ENCODE measurements at places on chromosomes 11 and 22.

DNA sequence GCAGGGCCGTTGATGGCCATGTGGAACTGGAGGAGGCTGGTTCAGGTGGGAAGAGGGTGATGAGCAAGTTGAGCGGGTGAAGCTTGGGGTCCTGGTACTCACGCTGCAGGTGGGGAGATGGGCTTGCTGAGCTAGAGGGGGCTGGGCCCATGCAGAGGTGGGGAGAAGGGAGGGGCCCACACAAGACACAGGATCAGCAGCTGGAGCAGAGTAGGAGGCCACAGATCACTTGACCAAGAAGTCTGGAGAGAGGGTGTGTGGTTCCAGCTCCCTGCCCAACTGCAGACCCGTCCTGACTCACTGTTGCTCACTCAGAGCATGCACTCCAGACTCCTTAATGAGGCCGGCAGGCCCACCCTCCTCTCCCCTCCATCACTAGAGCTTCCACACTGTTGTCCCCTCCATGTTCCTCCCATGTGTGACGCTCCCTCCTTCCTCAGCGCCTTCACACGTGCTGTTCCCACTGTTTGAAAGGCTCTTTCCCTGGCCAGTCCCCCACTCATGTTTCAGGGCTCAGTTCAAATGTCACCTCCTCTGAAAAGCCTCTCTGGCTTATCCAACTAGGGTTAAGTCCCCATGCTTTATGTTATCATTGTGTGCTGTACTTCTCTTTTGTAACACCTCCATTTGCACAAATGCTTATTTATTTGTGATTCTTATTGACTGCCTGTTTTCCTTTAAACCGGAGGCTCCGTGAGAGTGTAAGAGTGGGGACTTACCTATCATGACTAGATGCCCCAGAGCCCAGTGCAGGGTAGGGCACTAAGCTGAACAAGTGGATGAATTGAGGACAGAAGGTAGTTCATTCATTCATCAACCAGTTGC lies 2.3 kb downstream of the CCDC86 start:
- no peak for DNase-seq

DNA sequence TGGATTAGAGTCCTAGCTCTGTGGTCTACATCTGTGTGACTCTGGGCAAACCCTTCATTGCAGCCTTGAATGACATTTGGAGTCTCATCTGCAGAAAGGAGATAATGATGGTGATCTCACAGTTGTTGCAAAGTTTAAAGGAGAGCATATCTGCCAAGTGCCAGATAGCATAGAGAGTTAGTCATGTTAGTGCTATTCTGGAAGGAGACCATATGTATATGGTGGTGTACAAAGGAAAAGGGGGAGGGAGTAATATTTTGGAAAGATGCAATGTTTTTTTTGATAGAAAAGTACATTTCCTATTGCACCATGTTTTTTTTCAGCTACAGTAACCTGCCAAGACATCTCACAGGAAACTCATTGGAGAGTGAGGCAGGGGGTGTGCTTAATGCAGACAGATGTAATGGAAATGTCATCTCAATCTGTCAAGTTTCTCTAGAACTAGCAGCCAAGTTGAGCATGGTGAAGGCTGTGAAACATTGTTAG lies 92.1 kb upstream of the NARS2 start:
- no peak for DNase-seq

DNA sequence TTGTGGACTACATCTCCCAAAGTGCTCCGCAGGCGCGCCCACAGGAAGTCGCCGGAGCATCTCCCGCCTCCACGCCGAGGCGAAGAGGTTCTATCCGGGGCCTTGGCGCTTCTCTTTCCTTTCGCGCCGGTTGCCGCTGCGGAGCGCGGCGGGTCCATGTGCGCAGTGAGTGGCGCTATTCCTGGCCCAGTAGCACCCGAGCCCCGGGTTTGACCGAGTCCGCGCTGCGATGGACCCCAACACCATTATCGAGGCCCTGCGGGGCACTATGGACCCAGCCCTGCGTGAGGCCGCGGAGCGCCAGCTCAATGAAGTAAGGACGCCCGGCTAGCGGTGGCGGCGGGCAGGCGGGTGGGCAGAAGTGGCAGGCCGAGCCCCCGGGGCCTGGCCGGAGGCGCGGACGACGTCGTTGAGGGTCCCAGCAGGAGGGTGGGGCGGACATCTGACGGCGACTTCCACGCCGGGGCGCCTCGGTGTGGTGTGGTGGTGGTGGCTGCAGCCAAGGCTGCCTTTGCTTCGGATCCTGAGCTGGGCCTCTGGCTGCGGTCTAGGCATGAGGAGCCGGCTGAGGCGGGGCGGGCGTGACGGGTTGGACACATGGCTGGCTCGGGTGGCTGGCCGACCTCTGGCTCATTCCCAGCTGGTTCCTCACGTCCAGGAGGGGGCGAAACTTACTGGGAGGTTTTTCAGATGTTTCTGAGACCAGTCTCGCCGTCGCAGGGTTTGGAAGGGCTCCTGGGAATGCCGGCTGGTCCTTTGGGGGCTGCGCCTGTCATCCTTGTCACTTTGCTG lies at the start of gene IPO7:
TSS of gene IPO7 (plus strand) at position 118 of the 792 bp plus-strand sequence. CDS start at position 230, 112 bp downstream.
- DNase-seq: peak; percentile 98

DNA sequence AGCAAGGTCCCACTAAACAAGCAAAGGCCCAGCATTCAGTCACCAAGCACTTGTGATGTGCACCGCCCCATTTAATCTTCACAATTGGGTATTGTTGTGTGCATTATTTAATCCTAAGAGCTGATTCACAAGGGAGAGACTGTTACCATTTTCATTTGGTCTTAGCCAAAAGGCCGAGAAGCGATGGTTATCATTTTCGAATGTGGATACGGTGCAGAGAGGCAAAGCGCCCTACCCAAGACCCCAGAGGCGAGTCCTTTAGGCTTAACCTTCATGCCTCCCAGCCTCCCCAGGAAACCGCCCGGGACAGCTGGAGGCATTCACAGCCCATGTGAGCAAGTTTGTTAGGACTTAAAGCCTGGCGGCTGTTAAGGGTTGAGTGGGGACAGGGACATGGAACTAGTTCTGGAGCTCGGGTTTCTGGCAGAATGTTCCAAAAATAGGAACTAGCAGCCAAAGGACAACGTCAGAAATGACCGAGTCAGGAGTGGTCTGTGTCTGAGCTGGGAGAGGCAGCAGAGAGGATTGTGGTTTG lies 13.0 kb upstream of the UPK3A start:
- DNase-seq: peak; percentile 44

- no peak for DNase-seq
These were observed 86.7 kb upstream of the PRODH start for GRCh38 chr22:19022755-19023154.

DNA sequence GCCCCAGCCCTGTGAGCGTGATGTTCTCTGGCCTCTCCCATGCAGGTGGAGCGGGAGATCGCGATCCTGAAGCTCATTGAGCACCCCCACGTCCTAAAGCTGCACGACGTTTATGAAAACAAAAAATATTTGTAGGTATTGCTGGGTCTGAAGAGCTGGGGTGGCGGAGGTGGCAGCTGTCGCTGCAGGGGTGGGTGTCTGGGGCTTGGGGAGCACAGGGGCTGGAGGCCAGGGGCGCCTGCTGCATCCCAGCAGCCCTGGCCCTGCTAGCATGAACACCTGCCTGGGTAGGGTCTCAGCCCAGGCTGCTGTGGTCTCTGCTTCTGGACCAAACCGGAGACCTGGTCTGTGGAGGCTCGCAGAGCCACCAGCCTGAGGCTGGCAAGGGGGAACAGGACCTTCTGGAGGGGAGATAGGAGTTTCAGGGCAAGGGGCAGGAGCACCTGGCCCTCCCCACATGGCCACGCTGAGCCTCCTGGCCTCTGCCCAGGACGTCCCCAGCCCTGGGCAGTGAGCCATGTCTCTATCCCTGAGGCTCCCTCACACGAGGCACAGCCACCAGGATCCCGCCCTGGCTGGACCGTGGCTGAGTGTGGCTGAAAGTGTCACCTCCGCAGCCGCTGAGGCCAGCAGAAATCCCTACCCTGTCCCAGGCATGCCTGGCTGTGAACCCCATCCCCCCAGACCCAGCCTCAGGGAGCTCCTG lies 48.2 kb downstream of the MOB2 start:
- no peak for DNase-seq

GRCh38 chr22:28822930-28823551 lies 22.7 kb upstream of the XBP1 start:
- DNase-seq: peak; percentile 98

DNA sequence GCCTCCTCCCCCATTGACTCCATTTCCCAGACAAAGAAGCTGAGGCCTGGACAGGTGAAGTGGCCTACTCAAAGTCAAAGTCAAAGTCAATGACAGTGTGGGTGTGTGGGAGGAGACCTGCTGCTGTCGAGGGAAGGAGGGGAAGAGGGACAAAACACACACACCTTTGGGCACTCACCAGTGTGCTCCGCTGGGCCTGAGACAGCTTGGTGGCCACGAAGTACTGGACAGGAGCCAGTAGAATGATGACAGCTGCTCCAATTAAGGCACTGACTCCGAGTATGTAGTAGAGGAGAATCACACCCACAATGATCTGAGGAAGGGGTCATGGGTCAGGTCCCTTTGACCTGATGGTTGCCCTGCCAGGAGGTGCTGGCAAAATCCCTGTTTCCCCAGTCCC lies 33.6 kb downstream of the ABCC8 start:
- peak; percentile 38 for DNase-seq

- DNase-seq: no peak
These were observed 285.8 kb downstream of the SOX6 start for GRCh38 chr11:16070573-16070972.

DNA sequence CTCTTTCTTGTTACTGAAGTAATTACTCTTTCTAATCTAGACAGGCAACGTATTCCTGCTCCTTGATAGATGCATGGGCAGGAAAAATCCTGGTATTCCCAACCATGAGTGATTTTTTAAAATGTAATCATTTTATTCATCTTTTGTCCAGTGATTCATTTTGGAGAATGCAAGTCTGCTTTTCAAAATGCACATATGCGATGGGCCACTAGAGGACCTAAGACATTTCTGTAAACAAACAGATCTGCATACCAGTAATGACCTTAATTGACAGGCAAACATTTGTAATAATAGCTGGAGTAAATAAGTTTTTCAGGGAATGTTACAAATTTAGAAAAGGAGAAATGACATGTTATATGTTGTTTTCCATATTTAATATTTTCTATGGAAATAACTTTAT lies 1167.6 kb downstream of the JRKL start:
- peak; percentile 69 for DNase-seq

DNA sequence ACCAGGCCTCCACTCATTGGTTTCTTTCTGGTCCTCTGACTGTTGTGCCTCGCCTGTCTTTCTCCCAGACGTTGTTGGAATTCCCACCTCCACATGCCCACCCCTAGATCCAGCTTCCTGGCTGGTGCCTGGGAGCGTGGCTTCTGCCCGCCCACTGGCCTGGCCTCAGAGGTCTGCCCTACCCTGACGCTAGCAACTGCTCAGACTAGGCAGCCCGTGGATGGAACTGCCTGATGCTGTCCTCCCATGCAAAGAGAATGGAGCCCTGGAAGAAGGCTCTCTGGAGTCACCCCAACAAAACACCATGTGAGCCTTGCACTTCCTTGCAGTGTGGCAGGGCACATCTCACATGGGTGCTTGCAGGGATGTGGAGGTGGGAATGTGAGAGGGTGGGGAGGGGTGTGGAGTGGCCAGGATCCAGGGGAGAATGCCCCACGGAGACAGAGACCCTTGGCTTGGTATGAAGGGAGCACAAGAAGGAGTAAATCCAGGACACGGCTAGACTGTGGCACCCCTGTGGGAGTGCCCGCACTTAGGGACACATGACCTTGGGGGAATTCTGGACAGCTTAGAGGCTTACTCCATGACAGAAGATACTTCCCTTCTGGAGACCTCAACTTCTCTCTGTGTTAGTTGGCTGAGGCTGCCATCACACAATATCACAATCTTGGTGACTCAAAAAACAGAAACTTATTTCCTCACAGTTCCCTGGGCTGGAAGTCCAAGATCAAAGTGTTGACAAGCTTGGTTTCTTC lies 22.5 kb upstream of the ADA2 start:
- no peak for DNase-seq

DNA sequence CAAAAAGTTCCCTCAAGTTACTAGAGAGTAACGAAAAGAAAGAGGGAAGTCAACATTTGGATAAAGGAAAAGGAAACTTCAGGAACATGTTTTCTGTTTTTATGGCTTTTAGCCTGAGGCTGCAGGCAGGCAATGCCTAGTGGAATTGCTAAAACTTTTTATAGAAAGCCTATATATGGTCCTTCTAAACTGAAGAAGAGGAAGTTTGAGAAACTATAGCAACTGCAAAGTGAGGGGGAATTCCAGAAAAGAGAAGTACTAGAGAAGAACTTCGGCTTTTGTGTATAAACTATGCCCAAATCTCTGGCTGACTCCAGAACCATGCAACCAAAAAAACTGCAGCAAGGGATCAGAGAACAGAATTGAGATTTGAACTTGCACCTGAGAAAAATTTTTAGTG lies 74.3 kb upstream of the ARHGAP42 start:
- DNase-seq: no peak

DNA sequence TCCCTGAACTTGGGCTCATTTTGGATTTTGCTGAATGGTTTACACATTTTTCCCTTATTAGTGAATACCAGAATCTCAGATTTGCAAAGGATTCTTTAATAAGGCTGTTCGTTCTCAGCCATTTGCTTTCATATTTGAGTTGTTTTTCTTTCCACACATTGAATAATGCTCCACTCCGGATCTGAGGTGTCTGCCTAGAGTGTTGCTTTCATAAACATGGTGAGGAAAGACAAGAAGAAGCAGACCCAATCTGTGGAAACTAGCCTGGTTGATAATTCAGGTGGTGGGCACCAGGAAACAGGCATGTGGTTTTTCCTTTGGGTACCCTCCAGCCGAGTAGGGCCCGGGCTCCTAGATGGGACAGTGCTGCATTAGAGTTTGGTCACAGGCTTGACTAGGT lies 35.0 kb downstream of the LDLRAD3 start:
- no peak for DNase-seq

- peak; percentile 76 for DNase-seq
These were observed 1.7 kb downstream of the RASD2 start for GRCh38 chr22:35542157-35542938.

DNA sequence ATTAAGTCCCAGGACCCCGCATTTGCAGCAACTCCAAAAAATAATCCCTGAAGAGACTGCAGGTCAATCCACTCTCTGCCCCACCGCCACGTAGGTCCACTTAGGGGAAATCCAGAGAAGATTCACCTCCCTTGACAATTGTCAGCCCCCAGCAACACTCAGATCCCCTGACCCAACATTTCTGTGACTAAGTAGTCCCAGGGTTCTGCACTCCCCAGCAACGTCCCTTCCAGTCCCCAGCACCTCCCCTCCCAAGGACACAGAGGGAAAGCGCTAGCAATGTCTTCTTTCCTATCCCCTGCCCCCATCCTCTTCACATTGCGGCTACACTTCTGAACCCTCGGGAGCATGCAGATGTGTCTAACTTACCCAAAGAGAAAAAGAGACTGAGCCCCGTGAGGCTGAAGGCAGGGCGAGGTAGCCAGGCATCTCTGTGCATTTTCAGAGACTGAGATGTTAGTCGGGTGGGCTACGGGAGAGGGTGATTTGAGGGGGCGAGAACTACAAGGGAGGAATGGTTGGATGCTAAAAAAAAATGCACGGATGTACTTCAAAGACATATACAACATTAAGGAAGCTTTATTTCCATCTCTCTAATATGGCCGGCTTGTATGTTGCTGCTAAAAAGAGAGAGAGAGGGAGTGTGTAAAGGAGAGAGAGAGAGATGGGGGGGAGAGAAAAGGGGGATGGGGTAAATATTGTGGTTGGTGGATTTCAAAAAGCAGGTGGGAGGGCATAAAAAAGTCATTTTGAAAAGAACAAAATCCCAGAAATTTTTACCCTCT lies at the start of gene SCN2B:
TSS of gene SCN2B (minus strand) at position 647 of the 785 bp plus-strand sequence. CDS start at position 439, 208 bp downstream.
- DNase-seq: no peak
